ENCODE measurements at places on chromosomes 1 and 21.

DNA sequence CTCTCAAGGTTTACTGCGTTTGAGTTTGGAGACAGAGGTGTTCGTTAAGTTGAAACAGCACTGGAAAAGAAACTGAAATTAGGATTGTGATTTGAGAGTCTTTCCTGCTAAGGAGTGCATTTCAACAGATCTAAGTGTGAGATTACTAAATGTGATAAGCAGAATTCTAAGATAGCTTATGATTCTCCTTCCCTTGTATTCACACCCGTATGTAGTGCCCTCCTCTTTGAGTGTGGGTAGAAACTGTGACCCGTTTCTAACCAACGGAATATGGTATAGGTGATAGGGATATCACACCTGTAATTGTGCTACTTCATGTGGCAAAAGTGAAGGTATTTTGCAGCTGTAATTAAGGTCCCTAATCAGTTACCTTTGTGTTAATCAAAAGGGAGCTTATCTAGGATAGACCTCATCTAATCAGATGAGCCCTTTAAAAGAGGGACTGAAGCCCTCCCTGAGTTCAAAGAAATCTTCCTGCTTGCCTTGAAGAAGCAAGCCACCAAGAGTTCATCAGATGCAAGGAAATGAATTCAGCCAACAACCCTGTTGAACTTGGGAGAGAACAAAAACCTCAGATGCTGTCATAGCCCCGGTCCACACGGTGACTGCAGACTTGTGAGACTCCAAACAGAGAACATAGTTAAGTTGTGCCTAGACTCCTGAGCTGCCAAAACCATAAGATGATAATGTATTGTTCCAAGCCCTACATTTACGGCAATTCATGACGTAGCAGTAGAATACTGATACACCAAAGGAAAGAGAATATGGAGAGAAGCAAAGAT is 12.6 kb upstream of the IL12RB2 start:
- no peak for DNase-seq

GRCh38 chr21:35039595-35040289 is 9.4 kb downstream of the RUNX1 start:
- DNase-seq, result no peak

GRCh38 chr1:194078765-194079164 is 892.4 kb upstream of the B3GALT2 start:
- no peak for DNase-seq

DNA sequence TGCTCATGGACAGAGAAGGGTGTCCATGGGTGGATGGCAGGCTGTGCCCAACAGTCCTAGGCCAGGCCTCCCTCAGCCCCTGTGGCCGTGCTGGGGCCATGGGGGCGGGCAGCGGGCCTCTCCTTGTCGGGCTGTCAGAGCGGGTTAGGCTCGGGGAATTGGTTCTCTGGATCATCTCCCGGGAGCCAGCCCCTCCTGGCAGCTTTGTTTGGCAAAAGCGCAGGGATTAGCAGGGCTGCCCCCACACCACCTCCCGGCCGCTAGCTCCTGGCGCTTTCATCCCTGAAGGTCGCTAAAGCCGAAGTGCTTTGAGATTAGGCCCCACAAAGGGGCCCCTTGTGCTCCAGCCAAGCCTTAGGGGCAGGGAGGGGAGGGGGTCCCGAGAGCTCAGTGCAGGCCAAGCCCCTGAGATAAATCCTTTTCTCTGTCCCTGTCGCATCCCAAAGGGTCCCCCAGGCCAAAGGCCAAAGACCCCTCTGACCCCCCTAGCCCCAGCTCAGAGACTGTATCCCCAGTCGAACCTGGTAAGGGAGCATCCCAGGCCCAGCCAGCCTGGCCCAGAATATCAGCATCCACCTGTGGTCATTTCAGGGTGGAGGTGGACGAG is 9.8 kb upstream of the DMBX1 start:
- no peak for DNase-seq

DNA sequence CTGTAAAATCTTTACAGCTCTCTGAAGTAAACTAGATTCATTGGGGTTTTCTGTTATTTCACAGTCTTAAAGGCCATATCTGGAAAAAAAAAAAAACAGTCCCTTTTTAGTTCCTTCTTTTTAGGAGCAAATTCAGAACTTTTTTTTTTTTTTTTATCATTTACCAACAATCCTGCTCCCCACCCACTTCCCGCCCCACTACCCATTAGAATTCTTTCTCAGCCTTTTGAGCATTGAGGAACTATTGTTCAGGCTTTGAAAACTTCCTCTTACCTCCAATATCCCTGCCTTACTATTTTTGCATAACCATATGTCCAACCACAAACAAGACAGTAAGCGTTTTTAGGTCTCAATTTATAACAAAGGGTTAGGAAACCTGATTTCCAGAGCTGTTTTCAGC is 330.1 kb downstream of the PLPP3 start:
- no peak for DNase-seq

DNA sequence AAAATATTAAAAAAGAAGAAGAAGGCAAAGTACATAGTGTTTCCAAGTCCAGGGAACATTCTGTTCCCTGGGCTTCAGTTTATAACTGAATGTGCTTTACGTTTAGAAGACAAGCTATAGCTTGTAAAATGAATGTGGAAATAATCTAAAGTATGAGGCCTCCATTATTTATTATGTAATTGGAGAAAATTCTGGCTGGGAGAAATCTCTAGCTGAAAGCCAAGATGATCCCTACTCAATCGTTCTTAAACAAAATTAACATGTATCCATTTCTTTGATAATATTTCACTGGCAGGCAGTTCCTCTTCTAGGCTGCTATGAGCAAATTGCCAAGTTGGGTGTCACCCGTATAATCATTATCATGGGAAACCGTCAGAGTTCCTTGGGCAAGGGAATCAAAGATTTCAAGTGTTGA is 52.2 kb upstream of the ETS2 start:
- DNase-seq, result no peak

DNA sequence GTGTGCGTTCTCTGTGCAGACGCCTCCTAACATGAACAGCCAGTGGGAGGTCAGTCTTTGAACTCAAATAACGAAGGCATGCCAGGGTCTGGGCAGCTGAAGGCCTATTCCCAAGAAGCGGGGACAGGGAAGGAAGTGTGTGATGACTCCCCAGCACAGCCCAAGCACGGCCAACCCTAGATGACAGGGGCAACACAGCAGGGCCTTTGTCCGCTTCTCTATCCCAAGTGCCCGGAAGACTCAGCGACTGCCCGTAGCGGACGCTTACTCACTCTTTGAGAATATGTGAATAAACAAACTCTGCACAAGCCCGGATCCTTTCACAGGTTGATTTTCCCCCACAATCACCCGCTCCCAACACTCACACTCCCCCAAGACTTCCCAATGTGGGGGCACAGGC is 11.2 kb downstream of the C1orf198 start:
- DNase-seq, result no peak

DNA sequence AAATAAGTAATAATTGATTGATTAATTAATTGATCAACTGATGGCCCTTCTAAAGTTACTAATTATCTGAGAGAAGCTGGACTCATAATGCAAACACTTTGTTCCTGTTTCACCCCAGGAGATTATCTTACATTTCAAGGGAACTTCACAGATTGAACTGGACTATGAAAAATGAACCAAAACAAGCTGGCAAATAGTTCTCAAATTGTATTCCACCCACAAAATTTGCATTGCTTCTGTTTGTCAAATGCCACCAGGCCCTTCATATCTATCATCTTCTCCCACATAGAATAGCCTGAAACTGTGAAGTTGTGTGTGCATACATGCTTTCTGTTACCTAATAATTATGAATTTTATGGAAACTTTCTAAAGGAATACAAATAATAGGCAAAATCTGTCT is 104.0 kb downstream of the ZNF281 start:
- no peak for DNase-seq

- no peak for DNase-seq
Observed at GRCh38 chr1:41622402-41622801, 137.9 kb upstream of the EDN2 start.

- DNase-seq, result no peak
Observed at GRCh38 chr1:177032434-177032833, 132.1 kb downstream of the ASTN1 start.

DNA sequence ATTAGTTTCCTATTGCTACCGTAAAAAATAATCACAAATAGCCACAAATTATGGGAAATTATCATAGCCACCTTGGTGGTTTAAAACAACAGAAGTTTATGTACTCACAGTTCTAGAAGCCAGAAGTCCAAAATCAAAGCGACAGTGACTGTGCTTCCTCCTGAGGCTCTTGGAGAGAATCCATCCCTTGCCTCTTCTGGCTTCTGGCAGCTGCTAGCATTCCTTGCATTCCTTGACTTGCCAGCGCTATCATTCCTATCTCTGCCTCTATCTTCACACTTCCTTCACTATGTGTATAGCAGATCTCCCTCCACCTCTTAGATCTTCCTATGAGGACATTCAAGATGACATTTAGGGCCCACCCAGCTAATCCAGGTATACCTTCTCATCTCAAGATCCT is 180.1 kb upstream of the USP25 start:
- DNase-seq, result no peak

DNA sequence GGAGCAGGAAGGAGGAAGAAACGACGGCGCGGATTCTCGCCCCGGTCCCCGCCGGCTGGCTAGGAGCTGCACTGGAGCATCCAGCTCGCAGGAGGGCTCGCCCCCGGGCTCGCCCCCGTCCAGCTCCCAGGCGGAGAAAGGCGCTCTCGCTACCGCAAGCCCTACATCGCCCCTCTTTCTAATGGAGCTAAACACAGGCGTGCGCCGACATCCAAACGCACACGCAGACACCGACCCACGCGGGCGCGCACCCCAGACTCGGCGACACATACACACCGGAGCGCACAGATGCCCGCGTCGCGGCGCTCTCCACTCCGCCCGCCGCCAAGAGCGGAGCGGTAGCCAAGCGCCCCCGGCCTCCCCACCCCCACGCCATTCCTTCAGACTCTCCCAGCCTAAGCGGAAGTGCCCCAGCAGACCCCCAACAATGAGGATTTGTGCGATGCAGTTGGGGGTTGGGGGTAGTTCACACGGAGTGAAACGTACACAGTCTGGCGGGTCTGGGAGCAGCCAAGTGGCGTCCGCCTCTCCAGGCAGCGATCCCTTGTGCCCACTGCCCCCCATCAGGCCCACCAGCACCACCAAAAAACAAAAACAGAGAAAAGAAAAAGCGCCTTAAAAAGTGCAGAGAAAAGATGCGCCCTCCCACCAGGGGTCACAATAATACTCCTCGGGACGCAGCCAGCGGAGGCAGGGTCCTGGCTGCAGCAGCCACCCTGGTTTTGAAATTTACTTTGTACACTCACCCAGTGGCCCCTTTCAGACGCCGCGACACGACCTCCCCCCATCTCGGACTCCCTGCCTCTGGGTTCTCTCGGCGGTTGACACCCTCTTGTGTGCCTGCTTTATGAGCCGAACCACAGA is 1.4 kb downstream of the DAB1 start:
- no peak for DNase-seq

GRCh38 chr1:83815330-83815729 is 183.6 kb downstream of the TTLL7 start:
- no peak for DNase-seq

DNA sequence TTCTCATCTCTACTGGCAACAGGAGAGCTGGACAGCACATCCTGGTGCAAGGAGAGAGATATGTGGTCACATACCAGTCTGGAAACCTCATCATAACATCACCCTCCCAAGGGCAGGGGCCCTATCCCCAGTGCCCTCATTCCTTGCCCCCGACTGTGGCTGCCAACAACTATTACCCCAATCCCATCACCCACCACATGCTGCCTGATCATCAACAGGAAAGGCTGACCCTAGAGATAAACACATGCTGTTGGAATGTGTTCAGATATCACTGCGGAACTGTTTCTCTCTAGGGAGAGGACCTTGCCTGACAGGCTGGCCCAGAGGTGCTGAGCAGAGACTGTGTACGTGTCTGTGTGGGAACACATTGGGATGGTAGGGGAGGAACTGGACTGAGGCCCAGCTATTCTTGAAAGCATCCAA is 4.5 kb upstream of the INKA2 start:
- DNase-seq, result no peak

GRCh38 chr1:89527750-89528381 is 3.2 kb downstream of the LRRC8B start:
- DNase-seq, result no peak

DNA sequence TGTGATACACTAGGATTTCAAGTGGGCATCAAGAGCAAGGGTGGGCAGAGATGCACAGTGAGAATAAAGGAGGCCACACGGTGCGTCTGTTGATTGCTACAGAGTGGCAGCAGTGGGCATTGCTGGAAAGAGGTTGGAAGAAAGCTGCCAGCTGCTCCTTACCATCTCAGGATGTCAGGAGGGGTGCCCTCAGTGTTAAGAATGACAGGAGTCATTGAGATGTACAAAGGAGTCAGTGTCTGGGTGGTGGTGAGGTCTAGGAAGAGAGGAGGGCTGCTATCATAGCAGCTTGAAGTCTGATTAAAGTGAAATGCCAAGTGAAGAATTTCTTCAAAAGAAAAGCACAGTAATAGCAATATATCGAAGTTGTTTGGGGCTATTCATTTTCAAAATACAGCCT is 992.7 kb downstream of the TTLL7 start:
- DNase-seq, result no peak

DNA sequence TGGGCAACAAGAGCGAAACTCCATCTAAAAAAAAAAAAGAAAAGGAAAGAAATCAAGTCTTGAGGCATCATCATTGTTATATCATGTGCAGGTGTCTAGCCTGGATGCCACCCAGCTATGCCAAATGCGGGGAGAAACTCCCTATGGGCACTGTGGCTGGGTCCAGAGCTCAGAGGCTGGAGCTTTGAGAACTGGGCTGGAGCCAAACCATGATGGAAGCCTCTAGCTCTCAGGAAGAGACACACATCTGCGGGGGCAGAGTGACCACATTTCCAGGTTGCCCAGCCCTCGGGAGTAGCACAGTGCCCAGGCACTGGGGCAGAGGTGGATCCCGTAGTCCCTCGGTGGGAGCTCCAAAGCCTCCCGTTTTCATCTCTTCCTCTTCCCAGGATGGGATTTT is 58.9 kb downstream of the COL18A1 start:
- DNase-seq, result no peak

DNA sequence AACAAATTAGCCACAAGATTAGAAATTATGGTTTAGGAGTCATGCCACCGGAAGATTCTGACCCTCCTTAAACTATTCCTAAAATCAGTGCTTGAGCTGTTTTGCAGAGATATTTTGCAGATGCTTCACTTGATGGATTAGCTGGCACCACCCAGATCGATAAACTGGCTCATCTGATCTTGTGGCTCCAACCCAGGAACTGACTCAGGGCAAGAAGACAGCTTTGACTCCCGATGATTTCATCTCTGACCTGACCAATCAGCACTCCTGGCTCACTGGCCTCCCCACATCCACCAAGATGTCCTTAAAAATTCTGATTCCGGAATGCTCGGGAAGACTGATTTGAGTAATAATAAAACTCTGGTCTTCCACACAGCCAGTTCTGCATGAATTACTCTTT is 221.6 kb downstream of the RHOU start:
- no peak for DNase-seq

GRCh38 chr1:89873288-89873687 is 52.5 kb downstream of the LRRC8D start:
- no peak for DNase-seq

GRCh38 chr1:71521655-71522264 is 440.9 kb upstream of the ZRANB2 start:
- no peak for DNase-seq

DNA sequence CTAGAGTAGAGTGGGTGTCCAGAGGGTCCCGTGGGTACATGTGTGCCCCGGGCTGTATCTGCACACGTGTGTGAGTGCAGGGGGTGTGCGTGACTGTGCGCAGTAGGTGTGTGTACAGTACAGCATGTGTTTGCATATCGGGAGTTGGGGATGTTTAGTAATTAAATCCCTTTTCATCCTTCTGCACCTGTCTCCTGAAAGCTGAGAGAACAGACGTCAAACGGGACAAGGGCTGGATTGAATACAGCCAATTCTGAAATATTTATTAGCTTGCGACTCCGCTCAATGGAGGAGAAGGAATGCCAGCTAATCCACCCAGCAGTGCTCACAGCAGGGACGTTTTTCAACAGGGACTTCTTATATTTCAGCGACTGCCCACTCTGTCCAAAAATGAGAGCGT is 44.7 kb upstream of the CASZ1 start:
- no peak for DNase-seq
